ENCODE measurements at places on chromosomes 1 and 21.
A peak's percentile ranks its signal among the peaks of the same experiment; 100 is the strongest.

DNA sequence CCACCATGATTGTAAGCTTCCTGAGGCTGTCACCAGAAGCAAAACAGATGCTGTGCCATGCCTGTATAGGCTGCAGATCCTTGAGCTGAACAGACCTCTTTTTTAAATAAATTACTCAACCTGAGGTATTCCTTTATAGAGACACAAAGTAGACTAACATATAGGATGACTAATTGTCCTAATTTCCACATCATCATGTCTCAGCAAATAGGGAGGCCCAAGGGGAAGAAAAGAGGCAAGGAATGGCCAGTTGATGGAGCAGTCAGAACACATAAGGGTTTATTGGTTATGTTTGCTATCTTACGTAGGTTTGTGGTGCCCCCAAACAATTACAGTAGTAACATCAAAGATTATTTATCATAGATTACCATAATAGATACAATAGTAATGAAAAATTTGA, 126.2 kb downstream of the RASAL2 start:
- DNase-seq: no peak

GRCh38 chr1:54883349-54884102, 3.5 kb downstream of the DHCR24 start:
- no peak for DNase-seq

GRCh38 chr1:100034470-100034869, 64.7 kb downstream of the SLC35A3 start:
- DNase-seq: no peak

GRCh38 chr1:37186246-37186756, 152.0 kb upstream of the GRIK3 start:
- DNase-seq: no peak

GRCh38 chr1:39635205-39635870, 4.1 kb downstream of the HEYL start:
- DNase-seq: no peak

GRCh38 chr1:150516616-150517015, 1.1 kb downstream of the FALEC start:
- no peak for DNase-seq

GRCh38 chr1:46186076-46186475, 9.8 kb upstream of the P3R3URF start:
- DNase-seq: no peak

DNA sequence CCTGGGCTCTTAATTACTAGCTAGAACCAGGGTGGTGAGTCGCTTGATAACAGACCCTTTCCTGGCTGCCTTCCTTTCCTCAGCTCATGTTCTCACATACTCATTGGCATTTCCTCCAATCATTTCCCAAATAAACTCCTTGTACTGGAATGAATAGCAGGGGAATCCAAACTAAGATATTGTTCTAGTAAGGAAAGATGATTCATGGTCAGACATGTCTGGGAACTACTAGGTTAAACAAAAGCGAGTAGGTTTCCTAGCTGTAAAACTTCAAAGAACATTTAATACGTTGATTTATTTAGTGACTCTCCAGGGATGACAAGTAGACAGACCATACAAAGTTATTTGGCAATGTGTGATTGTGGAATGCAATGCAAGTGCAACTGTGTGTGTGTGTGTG, 121.2 kb upstream of the KCNJ6 start:
- no peak for DNase-seq

- no peak for DNase-seq
These were observed 138.5 kb downstream of the SLC45A1 start for GRCh38 chr1:8456308-8456912.

DNA sequence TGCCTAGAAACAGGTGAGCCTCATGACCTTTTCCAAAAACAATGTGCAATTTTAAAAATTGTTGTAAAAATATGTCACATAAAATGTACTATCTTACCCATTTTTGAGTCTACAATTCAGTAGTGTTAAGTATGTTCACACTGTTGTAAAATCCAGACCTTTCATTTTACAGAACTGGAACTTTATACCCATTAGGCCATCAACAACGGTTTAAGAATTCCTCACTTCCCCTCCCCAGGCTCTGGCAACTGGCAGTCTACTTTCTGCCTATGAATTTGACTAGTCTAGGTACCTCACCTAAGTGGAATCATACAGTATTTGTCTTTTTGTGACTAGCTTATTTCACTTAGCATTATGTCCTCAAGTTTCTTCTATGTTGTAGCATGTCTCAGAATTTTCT, 8.6 kb downstream of the CTSE start:
- DNase-seq: no peak

DNA sequence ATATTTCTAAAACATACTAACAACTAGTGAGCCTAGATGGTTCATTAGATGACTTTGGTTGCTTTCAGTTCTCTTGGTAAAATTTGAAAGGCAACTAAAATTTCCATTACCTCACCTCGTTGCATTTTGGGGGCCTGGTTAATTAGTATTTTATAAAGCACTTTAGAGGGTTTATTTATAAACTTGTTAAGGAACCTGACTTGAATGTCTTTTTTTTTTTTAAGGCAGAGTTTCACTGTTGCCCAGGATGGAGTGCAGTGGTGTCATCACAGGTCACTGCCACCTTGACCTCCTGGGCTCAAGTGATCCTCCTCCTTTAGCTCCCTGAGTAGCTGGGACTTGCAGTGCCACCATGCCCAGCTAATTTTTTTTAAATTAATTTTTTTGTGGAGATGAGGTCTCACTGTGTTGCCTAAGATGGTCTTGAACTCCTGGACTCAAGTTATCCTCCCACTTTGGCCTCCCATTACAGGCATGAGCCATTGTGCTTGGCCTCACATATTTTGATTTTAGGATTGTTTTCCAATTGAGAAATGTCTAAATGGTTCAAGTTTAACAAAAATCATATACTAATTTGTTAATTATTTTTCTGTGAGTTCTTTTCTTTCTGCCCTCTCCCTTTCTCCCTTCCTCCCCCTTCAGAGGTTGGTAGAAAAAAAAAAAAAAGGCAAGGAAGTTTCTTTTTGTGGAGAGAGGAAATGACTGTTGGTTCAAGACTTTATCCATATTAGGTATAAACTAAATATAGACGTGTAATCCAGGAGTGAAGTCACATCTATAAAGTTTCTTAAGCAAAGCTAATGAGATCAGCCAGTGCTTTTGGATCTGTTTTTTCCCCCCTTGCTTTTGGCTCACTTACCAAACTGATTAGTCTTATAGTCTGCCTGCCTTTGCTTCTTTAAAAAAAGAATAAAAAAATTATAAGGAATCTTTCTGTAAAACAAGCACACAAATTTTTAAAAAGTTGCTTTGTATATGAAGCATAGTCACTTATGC, 24.7 kb downstream of the CLIC4 start:
- peak; percentile 92 for DNase-seq

GRCh38 chr1:7218210-7218832, 433.1 kb downstream of the CAMTA1 start:
- DNase-seq: no peak

DNA sequence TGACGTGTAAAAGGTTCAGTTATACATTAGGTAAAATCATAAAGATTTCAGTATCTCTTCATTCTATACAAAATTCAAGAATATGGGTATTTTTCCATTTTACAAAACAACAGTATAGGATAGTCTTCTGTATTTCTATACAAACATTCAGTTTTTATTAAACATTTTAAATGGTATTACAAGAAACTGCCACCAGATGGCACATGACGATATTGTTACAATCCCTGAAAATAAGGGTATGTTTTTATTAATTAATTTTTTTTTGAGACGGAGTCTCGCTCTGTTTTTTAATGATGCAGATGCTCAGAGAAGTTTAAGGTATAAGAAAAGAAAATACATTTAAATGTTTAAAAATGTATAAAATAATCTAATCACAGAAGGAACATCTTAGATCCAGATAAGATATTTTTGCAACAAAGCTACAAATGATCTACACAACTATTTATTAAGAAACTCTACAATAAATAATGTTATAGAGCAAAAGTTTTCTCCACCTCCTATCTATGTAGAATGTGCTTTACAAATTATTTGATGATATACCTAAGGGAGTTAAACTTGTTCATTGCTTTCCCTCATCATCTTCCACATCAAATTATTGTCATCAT, 23.5 kb upstream of the RSBN1 start:
- no peak for DNase-seq

- no peak for DNase-seq
These were observed 9.1 kb upstream of the GALNT2 start for GRCh38 chr1:230057681-230058565.

DNA sequence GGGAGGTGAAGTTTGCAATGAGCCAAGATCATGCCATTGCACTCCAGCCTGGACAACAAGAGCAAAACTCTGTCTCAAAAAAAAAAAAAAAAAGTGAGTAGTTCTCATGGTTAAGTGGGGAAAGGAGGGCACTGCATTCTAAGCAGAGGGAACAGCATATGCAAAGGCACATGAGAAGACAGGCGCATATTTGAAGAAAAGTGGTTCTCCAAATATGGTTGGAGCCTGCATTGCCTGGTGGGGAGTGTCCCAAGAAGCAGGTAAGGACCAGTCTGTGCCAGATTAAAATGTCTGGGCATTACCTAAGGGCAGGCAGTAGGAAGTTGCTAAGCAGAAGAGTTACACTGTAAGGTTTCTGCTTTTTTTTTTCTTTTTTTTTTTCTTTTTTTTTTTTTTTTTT, 2.5 kb upstream of the KPNA6 start:
- DNase-seq: no peak

DNA sequence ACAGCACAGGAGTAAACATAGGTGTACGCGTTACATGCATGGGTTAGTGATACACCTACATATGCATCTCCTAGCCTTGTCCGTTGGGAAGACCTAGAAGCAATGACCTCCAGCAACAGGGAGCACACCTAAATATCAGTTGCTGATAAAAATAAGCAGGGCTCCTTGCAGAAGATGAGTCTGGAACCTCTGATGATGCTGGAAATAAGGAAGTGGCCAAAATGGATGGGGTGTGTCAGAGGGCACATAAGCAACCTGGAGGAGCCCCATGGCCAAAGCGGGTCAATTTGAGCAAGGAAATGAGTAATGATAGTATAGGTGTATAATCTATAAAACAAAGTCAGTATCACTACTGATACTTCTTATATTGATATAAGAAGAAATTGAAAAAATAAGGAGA, 13.7 kb downstream of the ADARB1 start:
- DNase-seq: no peak

DNA sequence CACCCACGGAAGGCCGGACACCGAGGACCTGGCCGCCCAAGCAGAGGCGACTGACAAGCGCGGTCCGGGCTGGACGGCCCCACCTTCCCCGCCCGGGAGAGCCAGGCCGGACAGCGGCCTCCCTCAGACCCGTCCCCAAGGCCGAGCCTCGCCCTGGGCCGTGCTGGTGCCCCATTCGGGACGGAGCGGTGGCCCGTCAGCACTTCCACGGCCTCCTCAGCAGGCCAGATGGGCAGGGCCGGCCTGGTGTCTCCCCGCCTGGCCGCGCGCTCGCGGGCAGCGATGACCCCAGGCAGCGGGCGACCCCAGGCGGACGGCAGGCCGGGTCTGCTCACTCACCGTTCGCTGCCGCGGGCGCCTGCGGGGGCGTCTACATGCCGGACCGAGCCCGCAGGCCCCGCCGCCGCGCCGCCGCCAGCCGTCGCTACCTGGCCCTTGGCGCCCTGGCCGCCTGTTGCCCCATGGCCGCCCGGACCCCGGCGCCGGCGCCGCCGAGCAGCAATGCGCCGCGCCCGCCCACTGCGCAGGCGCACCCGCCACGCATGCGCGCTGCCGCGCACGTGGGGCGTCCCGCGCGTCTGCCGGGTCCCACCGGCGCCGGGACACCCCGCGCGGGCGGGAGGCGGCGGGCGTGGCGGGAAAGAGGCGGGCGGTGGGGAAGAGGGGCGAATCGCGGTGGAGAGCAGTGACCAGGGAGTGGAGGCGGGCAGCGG, at the start of gene NADK:
NADK (minus strand) TSS at position 521 of the 713 bp plus-strand sequence. CDS start 13,064 bp downstream, outside the sequence.
- no peak for DNase-seq

GRCh38 chr1:117076648-117077047, 16.5 kb downstream of the TTF2 start:
- no peak for DNase-seq

DNA sequence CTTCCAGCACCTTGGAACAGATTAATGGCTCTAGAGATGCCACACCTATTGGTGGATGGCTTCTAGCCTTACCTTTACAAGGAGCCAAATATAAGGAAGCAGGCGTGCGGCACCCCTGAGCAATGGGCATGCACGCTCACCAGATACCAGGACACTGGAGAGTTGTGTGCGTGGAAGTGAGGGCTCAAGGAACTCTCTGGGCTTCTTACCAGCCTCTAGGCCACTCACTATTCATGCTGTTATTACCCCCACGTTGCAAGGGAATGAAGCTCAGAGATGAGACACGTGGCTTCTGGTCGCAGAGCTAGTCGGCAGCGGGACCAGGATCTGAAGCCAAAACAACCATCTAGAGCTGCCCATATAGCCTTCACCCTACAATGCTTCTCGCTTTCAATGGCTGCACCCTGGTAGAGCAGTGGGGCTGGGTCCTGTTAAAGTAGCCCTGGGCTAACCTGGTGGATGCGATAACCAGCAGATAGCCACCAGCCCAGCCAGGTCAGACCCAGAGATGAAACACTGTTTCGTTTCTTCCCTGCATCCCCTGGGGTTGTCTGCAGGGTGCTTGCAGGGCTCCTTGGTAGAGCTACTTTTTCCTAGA, 396.4 kb upstream of the VAMP3 start:
- DNase-seq: no peak

DNA sequence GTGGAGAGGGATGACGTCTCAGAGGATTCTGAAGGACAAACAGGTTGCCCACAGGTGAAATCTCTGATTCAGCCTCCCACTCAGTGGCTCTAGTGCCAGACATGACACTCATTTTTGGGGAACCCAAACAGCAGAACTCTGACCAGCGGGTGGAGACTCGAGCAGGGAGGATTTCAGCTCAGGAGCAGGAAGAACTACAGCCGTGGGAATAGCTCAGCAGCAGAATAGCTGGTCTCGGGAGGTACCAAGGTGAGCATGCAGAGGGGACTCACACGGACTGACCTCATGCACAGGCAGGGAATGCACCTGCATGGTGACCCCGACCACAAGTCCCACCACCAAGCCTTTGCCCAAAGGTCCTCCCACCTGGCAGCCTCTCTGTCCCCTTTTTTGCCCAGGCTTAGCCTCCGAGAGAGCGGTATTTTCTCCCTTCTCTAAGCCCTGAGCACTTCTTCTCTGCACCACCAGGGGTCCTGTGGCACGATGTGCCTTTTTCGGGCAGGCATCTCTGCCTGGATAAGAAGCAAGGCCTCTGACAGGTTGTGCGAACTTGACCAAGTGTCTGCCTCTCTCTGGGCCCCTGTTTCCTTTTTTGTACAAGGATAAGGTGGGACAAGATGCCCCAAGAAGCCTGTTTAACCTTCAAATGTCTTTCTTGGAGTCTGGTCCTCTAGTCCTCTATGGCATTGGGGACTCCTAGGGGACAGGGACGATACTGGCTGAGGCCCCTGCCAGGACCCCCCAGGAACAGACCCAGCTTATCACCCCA, 8.8 kb upstream of the FGR start:
- no peak for DNase-seq

DNA sequence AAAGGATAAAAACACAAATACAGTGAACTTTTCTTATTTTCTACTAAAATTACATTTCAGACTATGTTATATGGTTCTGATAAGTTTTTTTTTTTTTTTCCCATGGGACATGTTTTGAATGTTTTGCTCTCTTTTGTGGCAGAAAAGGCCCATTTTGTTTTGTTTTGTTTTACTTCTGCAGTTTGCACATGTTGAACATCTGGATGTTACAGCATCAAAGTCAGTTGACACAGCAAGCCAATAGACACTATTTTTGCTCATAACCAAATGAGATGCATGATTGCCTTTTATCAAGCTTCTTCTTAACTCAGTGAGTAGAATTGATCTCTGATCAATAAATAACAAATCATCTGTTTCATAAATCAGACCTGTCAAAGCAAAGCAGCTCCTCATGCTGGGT, 904.2 kb downstream of the ADGRL2 start:
- DNase-seq: no peak

Measured in BJ (cell line).